NCI-H2227 treated with DMSO at 0.1 percent for 48 hours (cell line): ENCODE measurements at places on chromosomes 2 and 18.

DNA sequence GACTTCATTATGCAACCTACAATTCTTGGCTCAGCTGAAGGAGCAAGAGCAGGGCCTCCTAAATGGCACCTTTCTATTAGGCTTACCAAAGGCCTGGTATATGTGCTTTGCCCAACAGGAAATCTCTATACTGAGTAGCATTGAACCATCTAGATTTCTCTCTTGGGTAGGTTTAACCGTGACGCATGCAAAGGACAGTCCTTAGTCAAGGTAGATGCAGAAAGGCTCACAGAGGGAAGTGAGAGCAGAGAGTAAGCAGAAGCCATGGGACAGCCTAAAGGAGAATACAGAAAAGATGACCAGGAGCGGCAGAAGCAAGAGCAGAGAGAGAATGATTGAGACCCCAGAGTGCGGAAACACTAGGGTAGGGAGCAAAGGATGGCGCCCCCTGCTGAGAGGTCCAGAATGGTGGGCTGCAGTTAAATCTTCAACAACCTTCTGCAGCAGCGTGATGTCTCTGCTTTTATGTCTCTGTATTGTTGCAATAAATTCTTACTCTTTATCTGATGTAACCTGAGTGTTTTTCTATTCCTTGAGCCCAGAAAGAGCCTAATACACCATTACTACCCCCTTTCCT, 4.7 kb upstream of the OSBPL1A start:
- DNase-seq: no peak

- no peak for DNase-seq
Observed at GRCh38 chr2:186927867-186928191, 78.9 kb upstream of the ZSWIM2 start.

GRCh38 chr18:76886112-76886511, 63.8 kb downstream of the ZNF236 start:
- DNase-seq: no peak

- DNase-seq: peak; percentile 46
Observed at GRCh38 chr2:26685989-26686839, 6.3 kb upstream of the KCNK3 start.

GRCh38 chr2:20052229-20052851, 912 bp upstream of the LAPTM4A start:
- DNase-seq: peak; percentile 52

DNA sequence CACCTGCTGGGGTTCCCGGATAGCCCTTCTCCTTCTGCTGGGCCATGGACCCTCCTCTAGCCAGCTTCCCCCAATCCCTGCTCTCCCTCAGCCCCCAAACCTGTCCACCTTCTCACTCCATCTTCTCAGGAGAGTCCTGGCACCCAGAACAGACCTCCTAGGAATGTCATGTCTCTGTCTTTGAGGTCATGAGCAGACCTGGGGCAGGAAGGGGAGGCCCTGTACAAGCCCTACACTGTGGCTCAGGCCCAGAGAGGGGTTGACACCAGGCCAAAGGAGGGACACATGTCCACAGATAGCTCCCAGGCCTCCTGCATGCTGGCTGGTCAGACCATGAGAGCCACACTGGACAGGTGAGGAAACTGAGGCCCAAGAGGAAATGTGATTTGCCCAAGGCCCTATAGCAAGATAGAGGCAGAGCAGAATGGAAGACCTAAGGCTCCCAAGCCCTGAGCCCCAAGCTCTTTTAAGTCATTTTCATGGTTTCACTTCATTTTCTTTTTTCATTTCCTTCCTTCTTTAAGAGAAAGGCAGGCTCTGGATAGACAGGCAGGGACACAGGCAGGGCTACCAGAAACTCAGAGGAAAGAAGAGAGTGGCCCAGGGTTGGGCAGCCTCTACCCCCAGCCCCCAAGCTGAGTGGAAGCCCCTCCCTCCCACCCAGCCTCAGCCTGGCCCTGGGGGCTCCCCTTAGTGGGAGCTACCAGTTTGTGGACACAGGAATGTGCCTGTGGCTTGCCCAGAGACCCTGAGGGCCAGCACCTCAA, 159.7 kb downstream of the SMAD7 start:
- no peak for DNase-seq

DNA sequence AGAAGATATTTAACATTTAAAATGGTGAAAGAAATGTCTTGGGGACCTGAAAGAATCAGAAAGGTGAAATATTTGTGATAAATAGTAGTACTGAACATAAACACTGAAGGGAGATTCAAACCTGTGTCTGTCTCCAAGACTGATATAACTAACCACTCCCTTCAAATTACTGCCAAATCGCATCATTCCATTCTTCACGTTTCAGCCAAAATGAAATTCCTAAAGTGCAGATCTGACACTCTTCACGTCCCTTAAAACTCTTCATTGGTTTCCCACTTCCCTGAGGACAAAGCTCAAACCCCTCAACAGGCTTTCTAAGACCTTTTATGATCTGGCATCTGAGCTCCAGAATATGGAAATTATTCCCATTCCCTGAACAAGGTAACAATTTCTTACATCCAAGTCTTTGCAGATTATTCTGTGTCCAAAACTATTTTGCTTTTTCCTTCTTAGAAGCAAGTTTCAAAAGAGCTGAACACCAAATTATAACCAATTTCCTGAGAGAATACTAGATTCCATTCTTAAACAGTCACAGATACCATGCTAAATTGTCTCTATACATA, 18.9 kb downstream of the SLC8A1 start:
- no peak for DNase-seq

DNA sequence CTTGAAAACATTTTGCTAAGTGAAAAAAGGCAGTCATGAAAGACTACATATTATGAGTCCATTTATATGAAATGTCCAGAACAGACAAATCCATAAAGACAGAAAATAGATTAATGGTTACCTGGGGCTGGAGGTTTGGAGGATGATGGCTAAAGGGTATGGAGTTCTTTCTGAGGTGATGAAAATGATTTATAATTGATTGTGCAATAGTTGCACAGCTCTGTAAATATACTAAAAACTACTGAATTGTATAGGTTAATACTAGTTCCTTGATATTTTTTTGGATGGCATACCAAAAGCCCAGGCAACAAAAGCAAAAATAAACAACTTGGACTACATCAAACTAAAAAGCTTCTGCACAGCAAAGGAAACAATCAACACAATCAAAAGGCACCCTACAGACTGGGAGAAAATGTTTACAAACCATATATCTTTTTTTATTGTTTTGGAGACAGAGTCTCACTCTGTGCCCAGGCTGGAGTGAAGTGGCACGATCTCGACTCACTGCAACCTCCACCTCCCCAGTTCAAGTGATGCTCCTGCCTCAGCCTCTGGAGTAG, 21.5 kb downstream of the SOS1 start:
- DNase-seq: no peak

DNA sequence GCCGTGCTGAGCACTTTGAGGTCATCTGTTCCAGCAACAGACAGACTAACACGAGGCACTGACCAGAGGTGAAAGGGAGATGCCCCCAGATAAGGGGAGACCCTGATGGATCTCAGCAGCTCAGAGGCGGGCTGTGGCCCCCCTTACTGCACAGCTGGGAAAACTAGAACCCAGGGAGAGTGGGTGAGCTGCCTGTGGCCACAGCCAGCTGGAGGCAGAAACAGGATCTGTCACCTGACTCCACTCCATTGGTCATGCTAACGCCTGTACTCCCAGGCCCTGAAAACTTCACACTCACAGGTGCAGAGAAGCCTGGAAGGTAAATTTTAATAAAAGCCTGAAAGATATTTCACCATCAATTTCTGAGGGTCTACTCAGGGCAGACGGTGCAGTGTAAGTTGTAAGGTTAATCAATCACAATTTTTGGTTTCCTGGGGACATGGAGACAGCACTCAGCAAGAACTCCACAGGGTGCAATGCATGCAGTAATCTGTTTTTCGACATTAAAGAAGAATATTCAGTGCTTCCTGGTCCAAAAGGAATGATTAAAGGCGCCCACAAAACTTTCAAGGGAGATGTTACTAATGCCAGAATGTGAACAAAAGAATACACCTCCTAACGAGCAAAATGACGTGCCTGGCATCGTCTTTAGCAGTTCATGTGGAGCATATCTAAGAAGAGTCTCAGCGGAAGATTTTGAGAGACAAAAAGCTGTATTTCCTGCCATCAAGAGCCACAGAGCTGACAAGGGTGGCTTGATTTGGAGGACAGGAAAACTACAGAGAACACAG, 173.4 kb downstream of the EIPR1 start:
- no peak for DNase-seq

DNA sequence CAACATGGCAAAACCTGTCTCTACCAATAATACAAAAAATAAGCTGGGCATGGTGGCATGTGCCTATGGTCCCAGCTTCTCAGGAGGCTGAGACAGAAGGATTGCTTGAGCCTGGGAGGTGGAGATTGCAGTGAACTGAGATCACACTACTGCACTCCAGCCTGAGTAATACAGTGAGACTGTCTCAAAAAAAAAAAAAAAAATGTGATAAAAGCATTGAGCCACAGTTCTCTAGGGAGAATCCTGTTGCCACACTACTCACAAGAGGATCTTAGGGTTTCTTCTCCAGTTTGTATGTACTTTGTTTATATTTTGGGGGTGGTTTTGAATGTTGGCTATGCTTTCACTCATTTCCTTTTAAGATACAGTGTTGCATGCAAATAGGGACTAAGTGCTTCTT, 62.0 kb downstream of the TMEM185B start:
- DNase-seq: no peak

- no peak for DNase-seq
Observed at GRCh38 chr2:46984642-46985476, 69.3 kb upstream of the MCFD2 start.

DNA sequence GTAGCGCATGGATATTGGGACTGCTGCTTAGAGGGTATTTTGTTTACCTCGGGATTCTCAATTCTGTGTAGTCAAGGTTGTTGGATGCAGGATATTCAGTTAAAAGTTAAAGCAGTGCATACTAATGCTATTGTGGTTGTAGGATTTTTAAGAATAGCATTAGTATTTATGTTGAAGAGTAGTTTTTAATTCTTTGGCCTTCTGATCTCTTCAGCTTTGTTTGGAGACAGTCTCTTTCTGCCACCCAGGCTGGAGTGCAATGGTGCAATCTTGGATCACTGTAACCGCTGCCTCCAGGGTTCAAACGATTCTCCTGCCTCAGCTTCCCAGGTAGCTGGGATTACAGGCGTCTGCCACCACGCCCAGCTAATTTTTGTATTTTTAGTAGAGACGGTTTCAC, 1.5 kb downstream of the RHBDD1 start:
- DNase-seq: peak; percentile 9

GRCh38 chr2:209523041-209523740, 99.3 kb downstream of the MAP2 start:
- DNase-seq: no peak

DNA sequence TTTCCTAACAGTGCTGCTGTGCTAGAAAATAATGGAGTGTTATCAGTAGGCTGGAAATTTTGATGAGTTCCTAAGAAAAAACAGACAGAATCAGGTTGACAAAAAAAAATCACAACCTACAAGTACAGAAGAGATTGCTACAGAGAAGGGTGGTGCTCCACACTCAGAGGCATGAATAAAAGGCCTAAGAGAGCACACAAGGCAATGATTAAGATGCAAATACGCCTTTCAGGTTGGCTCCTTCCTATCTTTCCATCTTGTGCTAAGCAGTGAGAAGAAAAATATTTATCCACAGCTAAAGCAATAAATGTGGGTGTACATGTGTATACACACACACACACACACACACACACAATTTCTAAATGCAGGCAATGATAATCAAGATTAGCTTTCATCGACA, 130.6 kb upstream of the UBE2E3 start:
- DNase-seq: no peak

DNA sequence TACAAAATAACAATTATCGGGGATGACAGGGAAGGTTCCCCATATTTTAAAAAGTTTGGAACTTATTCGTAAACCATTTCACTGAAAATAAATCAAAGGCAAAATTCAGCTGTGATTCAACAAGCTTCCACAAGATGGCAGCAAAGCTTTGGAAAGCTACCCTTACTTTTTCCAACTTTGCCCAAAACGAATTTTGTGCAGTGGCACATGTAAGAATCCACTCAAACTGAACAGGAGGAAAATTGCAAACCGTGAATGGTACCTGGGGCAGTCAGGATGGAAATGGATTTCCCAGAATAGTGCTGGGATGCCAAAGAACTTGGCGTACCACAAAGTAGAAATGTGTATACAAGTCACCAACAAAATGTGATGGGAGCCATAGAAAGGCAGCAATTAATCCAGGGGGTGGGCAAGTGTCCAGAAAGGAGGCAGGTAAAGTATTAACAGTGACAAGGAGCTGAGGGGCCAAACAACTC, 10.7 kb downstream of the RPL31 start:
- DNase-seq: peak; percentile 42
